RPMI8226 (cell line): ENCODE measurements at places on chromosomes 1 and 21.

DNA sequence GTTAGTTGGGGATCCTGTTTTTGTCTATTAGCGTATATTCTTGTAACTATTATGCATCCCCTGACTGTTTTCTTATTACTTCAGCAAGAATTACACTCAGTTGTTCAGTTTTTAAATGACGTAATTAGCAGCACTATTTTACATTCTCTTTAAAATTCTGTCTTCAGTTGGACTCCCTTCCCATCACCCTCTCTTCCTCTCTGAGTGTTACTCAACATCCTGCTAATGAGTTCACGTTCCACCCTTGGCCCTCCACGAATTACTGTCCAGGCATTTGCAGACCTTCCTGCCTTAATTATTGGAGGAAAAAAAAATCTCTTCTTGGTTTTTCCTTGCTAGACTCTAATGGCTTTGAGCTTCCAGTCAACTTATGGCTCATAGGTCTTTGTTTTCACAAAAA lies 23.6 kb upstream of the FAM78B start:
- DNase-seq = no peak

GRCh38 chr1:234256359-234256758 lies 116.9 kb upstream of the COA6 start:
- DNase-seq = no peak

DNA sequence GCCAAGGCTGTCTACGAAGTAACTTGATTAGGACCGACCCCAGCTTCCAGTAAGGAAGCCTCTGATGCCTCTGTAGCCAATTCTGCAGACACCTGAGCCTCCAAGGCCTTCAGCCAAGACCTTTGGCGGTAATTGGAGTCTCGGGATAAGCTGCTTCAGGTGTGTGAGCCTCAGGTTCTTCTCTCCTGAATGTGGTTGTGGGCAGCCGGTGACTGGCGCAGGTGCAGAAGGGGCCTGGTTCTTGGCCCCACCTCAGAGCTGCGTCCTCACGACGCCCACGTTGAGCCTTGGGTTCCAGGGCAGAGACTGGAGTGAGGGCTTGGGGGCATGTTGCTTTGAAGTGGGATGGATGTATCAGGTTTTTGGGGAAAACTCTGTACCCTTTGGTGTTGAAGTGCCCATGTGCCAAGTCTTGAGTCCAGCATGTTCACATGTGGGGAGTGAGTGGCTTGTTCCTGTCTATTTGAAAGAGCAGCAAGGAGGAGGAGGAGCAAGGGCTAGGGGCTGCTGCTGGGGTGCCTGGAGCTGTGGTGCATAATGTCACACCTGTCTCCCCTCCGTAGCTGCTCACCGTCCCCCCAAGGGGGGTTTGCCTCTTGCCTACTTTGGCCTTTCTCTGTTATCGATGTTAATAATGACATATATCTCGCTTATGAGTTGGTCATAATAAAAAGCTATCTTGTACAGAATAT lies 1.4 kb downstream of the PSEN2 start:
- DNase-seq = no peak

- no peak for DNase-seq
Observed at GRCh38 chr1:25427696-25428095, 3.0 kb upstream of the MACO1 start.

- no peak for DNase-seq
Observed at GRCh38 chr1:50766688-50767087, 193.4 kb downstream of the FAF1 start.

GRCh38 chr1:147534386-147534785 lies 6.9 kb upstream of the BCL9 start:
- DNase-seq = no peak

DNA sequence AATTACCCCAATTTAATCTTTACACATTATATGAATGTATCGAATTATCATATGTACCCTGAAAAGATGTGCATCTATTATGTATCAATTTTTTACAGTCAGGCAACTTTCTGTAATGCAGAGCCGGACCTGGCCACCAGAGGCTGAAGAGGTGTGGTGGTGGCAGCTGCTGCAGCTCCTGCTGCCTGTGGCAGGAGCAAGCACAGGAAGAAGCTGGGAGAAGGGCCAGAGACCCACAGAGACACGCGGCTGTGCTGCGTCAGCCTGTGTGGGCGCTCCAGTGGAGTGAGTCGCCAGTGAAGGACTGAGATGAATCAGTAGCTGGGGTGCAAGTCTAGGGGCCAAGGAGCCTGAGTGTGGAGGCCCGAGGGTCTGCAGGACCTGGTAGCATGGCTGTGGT lies 74.3 kb upstream of the COG2 start:
- peak; percentile 68 for DNase-seq

- no peak for DNase-seq
Observed at GRCh38 chr1:6263716-6264115, 2.8 kb upstream of the GPR153 start.

DNA sequence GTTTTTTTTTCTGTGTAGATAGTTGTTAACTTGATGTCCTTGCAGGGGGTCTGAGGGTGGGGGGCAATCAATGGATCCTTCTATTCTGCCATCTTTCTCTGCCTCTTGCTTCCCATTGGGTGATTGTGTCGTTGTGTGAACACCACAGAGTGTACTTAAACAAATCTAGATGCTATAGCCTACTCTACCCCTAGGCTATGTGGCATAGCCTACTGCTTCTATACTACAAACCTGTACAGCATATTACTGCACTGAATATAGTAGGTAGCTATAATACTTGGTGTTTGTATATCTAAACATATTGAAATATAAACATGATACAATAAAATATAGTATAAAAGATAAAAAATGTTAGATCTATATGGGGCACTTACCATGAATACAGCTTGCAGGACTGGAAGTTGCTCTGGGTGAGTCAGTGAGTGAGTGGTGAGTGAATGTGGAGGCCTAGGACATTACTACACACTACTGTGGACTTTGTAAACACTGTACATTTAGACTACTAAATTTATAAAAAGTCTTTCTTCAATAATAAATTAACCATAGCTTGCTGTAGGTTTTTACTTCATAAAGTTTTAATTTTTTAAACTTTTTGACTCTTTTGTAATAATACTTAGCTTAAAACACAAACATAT lies 105.4 kb downstream of the CENPF start:
- no peak for DNase-seq

GRCh38 chr1:155744711-155745283 lies 55.9 kb downstream of the DAP3 start:
- no peak for DNase-seq

- DNase-seq = no peak
Observed at GRCh38 chr1:226711976-226712741, 26.9 kb downstream of the ITPKB start.

DNA sequence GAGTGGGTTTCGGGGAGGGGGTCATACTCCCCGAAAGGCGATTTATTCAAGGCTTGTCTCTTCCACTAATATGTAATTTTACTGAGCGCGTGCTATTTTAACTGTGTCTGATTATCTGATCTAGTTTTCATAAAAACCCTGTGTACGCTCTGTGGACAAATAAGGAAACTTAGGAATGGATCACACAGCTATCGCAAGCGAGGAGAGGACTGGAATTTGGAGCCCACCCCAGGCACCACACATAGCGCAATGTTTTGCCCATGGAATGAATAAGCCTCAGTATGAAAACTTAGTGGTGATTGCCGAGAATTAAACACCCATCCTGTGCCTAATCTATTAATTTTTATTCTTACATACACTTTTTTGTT lies 9.8 kb upstream of the RAB42 start:
- no peak for DNase-seq

GRCh38 chr1:228478912-228479711 lies 8.1 kb upstream of the RNF187 start:
- peak; percentile 32 for DNase-seq

DNA sequence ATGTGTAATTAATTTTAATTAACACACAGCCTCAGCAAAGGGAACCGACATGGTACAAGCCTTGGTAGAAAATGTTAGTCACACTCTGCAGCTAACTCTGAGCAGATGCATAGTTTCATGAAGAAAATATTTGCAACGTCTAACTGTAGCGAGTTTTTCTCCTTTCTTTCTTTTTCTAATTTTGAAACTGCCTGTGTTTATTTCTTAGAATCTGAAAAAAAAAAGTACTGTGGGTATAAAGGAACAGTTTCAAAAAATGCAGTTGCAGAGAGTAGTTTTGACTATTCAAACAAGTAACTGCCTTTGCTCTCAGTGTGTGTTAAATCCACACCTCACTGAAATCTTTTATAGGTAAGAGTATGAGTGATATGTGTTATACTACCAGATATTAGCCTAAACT lies 149.9 kb upstream of the C1orf105 start:
- no peak for DNase-seq

DNA sequence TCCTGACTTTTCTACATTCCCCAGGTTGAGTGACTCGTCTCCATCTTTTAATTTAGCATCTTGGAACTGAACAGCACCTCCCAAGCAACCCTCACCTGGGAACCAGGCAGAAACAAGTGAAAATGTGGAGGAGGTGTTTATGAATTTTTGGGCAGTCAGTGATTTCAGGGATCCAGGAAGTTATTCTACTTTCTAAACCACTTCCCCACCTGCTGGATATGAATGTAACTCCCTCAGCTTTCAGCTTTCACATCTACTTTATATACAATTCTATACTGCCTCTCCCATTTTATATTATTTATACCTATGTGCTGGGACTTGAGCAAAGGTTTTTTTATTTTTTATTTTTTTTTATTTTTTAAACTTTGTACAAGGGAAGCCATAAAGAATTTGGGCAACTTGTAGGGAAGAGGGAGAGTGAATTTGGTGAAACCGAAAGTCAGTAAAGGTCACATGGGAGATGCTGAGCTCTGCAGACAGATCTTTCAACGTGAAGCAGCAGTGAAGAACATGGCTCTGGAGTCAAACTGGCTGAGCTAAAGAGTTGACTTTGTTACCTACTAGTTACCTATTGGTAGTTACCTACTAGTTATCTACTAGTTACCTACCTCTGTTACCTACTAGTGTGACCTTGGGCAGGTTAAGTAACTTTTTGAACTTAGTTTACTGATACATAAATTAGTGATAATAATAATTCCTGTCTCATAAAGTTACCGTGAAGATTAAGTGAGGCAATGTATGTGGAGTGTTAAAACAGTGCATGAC lies 45.5 kb downstream of the DDR2 start:
- DNase-seq = peak; percentile 48

- peak; percentile 94 for DNase-seq
Observed at GRCh38 chr1:229856009-229856650, 210.9 kb upstream of the GALNT2 start.

DNA sequence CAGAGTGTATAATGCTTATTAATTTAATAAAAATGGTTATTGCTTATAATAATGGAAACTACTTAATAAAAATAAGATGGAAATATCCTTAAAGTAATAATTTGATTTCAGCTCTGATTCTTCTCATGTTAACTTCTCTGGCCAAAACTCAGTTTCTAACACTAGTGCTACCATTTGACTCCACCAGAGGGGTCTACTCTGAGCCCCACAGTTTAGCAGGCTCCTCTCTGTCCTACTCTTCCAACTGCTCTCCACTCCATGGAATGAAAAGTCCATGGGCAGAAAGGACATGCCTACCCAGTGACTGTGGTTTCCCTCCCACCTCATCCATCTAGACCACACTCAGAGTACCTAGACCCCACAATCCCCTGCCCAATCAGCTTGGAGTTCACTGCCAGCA lies 489.1 kb upstream of the CAMK1G start:
- DNase-seq = no peak

GRCh38 chr1:36665478-36666080 lies 182.9 kb upstream of the CSF3R start:
- peak; percentile 91 for DNase-seq

DNA sequence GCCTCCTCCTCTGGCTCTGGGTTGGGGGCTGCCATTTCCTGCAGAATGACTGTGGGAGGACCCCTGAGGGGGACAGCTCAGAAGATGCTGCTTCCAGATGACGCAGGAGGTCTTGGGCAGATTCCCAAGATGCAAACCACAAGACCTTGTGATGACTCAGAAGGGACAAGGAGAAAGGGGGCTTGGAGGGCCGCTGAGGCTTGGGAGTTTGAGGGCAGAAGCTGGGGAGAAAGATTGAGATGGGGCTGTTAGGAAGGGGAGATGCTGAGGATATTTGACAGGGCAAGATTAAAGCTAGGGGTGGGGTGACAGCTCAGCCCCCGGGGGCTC lies 7.5 kb downstream of the PTPRU start:
- no peak for DNase-seq

- peak; percentile 65 for DNase-seq
Observed at GRCh38 chr1:244231193-244231571, 180.1 kb downstream of the ZBTB18 start.

- DNase-seq = no peak
Observed at GRCh38 chr1:33180226-33180910, 1.5 kb downstream of the TRIM62 start.

- DNase-seq = peak; percentile 5
Observed at GRCh38 chr1:81498471-81499462, 302.0 kb upstream of the ADGRL2 start.

- DNase-seq = no peak
Observed at GRCh38 chr1:24337455-24337854, 18.3 kb downstream of the GRHL3 start.

DNA sequence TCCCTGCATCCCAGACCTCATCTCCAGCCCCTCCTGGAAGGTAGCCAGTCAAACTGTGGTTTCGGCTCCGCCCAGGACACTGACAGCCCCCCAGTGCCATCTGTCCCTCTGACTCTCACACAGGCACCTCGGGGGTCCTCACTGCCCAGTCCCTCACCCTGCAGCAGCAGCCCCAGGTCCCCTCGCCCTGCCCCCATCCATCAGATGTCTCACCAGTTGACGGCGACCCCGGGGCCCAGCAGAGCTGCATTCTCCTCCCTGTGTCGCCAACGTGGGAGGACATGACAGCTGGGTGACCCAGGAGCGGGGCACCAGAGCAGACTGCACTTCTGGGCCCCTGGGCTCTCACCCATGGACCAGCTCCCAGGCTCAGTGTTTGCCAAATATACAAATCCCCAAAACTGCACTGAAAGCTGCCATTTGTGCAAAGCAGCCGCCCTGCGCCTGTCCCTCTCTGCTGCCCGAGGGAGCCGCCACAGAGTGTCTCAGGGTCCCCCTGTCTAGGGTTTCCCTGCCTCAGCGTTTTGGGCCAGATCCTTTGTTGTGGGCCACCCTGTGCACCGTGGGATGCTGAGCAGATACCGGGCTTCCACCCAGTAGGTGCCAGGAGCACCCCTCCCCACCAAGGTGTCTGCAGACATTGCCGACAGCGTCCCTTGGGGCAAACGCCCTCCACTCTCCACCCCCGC lies 48.2 kb downstream of the PRDM15 start:
- no peak for DNase-seq

DNA sequence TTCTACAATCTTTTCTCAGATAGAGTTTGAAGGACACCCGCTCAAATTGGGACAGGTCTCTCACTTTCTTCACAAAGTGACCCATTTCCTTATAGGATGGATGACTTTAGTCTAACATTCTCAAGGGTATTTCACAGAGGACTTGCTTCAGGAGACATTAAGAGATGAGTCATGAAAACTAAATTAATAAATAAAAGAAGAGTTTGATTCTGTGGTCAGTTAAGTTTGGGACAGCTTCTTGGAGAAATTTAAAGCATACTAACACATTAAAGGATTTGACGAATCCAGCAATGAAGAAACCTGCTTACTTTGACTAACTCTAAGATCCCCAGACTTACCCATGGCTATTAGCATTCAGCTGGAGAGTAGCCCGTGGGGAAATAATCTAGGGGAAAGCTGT lies 95.6 kb upstream of the RAB3GAP2 start:
- DNase-seq = no peak

GRCh38 chr1:69794831-69795230 lies 227.1 kb downstream of the LRRC7 start:
- DNase-seq = no peak

- no peak for DNase-seq
Observed at GRCh38 chr1:180227861-180228647, 2.0 kb upstream of the LHX4 start.
